ENCODE measurements at places on chromosomes 3 and 15.

DNA sequence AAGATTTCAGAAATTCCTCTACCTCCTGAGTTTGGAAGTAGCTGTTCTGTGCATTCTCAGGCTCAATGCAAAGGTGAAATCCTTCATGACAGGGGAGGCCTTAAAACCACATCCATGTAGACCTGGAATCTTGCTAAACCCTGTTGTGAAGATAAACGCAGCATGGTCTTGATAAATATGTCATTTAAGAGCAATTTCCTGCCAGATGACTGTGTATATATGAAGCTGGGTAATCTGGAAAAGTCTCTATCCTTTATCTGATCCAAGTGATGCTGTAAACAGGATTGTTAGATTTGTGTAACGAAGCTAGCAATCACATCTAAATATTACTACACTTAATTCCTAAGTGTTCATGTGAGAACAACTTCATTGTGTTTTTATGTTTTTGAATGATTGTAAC lies 9.1 kb downstream of the MCTP2 start:
- no peak for DNase-seq

GRCh38 chr3:136939489-136939888 lies 18.3 kb upstream of the IL20RB start:
- DNase-seq: no peak

- DNase-seq: no peak
These were observed 40.8 kb downstream of the NUP210 start for GRCh38 chr3:13379201-13379830.

DNA sequence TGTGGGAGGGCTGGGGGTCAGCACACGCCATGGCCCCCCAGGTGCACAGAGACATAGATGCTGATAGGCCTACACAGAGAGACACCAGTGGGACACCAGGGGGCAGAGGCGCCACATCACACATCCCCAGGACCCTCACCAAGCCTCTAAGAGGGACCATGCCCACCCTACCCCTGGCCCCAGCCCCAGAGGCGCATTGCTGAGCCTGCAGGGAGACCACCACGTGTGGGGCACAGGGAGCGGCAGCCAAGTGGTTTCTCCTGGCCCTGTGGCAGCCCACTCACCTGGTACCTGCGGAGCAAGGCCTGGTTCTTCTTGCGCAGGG lies 1.2 kb downstream of the CCDC9B start:
- DNase-seq: no peak

GRCh38 chr3:108209579-108209978 lies 12.6 kb downstream of the IFT57 start:
- no peak for DNase-seq

- no peak for DNase-seq
These were observed 11.6 kb upstream of the SEC61A1 start for GRCh38 chr3:128040660-128041059.

All from right lobe of liver (tissue), 6 donors.